Stimulated activated CD4-positive, alpha-beta T cell treated with anti-CD3 and anti-CD28 coated beads, Interleukin-1b, Interleukin-23, amount 100 ng/mL, for 1 hour (primary cell): ENCODE measurements at places on chromosomes 2 and 18.

- no peak for DNase-seq
These were observed 21.5 kb upstream of the MFSD2B start for GRCh38 chr2:23988371-23988770.

DNA sequence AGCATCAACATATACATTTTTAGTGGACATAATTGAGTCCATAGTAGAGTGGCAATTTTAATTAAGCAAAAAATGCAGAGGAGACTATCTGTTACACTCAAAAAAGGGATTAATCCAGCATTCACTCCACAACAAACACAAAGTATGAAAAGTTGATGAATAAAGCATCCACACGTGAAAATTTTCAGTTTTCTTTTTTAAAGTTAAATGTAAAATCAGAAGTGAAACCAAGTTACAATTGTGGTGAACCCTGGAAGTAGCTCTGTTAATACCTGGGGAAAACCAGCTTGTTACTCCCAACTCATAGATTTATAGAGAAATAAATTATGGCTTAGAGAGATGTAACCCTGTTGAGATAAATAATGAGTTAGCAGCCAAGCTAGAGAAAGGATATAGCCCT, 807.8 kb downstream of the TRIB2 start:
- no peak for DNase-seq

DNA sequence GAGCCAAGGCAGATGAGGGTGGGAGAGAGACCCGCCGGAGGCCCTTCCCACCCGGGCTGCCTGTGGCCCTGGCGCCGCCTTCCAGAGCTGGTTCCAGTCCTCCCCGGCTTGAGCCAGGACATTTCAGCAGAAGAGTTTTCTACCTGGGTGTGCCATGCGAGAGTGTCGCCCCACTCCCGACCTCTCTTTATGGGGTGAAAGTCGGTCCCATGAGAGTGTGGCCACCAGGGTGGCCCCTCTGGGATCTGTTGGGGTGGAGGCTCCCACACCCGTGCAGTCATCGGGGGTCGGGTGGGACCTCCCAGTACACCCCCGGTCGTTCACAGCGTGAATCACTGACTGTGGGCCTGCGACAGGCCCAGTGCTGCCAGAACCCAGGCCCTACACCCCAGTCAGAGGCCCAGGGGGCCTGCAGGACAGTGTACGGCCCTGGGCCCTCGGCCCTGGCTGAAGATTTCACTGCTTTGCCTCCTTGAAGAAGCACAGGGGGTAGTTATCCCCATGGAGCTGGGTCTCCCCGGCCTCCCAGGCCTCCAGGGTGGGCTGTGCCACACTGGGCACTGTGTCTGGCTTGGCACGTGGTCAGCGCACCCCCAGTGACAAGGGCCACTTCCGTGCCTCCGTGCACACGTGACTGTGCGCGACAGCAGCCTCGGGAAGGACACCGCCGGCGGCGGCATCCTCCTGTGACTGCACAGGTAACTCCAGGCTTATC, 5.9 kb downstream of the NFATC1 start:
- DNase-seq: no peak

DNA sequence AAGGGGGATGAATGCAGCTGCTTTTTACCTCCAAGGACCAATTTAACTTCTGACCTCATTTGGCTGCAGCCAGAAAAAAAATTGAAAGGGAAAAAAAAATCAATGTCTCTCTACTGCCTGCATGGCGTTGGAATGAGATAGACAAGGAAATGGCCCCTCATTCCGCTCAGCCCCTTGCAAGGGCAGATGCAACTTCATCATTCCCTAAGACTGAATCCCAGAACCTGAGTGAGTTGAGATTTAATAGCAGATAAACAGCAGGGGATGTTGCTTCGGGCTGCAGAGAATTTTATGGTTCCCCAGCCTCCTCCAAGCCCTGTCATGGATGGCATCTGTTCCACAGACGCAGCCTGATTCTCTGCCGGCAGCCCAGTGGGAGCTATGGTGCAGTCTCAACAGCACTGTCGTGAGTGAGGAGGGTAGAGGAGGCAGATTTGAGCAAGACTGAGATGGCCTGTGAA, 49.0 kb downstream of the CAPN13 start:
- no peak for DNase-seq

DNA sequence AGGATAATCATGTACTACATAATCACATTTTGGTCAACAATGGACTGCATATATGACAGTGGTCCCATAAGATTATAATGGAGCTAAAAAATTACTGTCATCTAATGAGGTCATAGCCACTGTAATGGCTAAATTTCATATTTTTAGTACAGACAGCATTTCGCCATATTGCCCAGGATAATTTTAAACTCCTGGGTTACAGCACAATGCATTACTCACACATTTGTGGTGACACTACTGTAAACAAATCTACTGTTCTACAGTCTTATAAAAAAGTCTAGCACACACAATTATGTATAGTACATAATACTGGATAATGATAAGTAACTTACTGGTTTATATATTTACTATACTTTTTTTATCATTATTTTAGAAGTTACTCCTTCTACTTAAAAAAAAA, 12.8 kb downstream of the EIF2AK2 start:
- no peak for DNase-seq
